T-helper 17 cell (primary cell): ENCODE measurements at places on chromosomes 16 and 17.

DNA sequence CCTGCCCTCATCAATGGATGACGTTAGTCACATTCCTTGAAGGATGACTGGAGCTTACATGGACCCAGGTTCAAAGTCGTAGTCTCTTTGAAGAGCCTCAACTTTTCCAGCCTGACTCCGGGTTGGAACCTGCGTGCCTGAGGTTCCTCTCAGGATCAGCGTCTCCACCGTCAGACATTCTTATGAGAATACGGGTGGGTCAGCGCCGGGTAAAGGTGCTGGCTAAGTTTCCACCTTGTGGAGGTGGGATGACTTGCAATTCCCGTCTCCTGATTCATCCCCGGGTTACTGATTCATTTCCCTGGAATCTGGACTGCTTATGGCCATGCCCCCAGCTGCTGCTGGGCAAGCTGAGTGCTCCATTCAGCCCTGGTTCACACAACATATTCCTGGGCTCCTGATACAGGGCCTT is 38.9 kb upstream of the CMIP start:
- DNase-seq: no peak

DNA sequence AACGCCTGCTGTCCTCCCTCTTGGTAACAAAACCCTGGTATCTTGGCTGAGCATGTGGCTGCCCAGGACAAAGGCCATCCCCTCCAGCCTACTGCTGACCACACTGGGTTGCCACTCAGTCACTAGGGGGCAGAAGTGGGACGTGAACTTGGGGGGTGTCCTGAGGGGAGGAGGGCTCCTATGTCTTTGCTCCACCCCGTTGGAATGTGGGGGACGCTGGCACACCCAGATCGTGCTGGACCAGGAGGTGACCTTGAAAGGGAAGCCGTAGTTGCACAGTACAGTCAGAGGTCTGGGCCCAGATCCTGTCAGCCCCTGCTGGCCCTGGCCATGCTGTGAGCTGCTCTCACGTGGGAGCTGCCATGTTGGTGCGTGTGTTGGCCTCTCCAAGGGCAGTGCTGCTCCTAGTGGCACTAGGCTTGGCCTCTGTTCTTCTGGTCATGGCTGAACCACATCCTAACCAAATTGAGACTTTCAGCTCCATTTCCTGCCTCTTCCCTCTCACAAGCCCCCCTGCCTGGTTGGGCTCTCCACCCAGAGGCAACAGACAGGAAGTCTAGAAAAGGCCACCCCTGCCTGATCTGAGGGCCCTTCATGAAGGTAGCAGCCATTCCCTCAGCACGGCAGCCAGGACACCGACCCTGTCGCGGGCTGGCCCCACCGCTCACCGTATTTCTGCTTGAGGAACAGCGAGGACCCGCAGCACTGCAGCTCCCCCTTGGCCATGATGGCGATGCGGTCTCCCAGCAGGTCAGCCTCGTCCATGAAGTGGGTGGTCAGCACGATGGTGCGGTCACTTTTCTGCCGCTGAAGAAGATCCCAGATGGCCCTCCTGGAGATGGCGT is 29.0 kb upstream of the RNPS1 start:
- DNase-seq: no peak

DNA sequence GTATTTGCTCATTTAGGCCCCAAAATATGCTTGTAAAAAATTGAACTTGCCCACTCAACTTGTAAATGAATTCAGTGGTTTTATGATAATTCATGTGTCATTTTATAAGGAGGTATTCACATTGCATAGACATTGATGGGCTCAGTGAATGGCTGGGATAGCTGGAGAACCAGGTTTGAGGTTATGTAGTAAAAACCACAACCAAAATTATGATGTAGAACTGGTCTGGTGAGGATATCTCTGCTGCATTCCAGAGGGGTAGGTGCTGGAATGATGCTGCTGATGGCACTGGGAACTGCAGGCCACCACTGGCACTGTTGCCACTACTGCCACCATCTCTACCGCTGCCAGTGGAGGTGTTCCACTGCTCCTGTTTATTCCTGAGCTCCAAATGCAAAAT is 21.5 kb upstream of the RABEP1 start:
- DNase-seq: no peak

- DNase-seq: no peak
Measured at GRCh38 chr17:51032850-51033249, 87.8 kb downstream of the SPAG9 start.

- DNase-seq: no peak
Measured at GRCh38 chr17:50887705-50888245, 21.6 kb upstream of the TOB1 start.

DNA sequence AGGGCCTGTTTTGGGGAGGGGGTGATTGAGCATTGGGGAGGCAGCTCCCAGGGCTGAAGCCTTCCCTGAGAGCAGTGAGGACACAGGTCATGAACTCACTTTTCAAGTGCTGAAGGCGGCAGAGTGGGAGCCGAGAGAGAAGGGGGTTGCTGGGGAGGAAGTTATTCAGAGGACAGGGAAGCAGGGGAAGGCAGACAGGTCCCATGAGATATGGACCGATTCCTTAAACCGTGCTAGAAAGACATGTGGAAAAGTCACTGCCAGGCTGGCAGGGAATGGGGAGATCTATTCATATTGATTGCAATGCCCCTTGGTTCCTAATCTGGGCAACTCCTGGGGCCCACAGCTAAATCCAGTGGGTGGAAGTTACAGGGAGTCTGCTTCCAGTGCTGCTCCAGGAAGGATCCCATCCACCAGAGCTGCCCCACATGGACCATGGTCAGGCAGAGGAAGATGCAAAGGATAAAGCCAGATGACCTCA is 1.1 kb downstream of the CCL4 start:
- no peak for DNase-seq

DNA sequence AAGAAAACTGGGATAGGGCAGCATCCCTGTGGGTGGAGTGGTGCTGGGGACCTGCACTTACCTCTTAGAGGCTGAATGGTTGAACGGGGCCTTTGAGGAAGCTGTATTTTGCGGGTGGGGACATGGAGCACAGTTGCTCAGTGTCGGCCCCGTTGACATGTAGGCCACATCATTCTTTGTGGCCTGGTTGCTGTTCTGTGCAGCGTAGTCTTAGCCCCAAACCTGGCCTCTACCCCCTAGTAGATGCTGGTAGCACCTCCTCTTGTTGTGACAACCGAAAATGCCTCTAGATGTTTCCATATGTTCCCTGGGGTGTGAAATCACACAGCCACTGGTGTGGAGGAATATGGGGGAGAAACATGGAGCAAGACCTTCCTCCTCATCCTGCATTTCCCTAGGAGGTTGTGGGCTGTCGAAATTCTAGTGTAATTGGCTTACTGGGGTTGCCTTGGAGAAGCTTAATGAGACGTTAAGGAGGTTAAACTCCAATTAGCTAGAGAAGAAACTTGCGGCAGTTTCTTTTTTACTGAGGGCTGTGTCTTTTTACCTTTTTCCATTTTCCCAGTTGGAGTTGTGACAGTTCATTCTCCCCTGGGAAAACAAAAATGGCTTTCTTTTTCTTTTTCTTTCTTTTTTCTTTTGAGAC is 9.4 kb downstream of the ABCC1 start:
- DNase-seq: no peak

- DNase-seq: no peak
Measured at GRCh38 chr17:75614006-75614405, 19.2 kb upstream of the SMIM5 start.

- peak; percentile 76 for DNase-seq
Measured at GRCh38 chr17:67378454-67379250, 1.6 kb downstream of the PITPNC1 start.

- no peak for DNase-seq
Measured at GRCh38 chr16:58012481-58012880, 11.3 kb downstream of the USB1 start.

- DNase-seq: no peak
Measured at GRCh38 chr16:30874244-30874820, 19.5 kb downstream of the BCL7C start.

GRCh38 chr16:12059216-12059769 is 82.8 kb downstream of the SNX29 start:
- no peak for DNase-seq

DNA sequence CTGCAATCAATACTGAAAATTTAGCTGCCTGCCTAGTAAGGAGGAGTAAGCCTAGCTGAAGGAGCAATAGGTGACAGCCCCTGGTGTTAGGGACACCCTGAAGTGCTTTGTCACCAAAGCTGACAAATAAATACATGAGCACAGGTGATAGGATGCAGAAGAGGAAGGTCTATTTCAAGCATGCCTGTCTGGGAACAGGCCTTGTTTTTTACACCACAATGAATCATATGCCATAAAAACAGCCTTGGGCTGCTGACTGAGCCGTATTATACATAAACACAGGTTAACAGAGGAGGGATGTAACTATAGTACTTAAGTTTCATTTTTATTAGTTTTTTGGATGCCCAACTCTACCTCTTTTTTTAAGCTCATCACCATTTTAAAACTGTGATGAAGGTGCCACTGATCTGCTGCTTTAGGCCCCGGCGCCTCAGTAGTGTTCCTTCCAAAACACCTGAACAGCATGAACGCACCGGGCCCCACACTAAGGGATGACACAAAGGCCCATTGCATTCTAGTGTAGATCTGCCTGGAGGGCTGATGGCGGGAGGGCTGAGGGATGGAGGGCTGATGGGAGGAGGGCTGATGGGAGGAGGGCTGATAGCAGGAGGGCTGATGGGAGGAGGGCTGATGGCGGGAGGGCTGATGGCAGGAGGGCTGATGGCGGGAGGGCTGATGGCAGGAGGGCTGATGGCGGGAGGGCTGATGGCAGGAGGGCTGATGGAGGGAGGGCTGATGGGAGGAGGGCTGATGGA is 150.3 kb downstream of the AATF start:
- no peak for DNase-seq

DNA sequence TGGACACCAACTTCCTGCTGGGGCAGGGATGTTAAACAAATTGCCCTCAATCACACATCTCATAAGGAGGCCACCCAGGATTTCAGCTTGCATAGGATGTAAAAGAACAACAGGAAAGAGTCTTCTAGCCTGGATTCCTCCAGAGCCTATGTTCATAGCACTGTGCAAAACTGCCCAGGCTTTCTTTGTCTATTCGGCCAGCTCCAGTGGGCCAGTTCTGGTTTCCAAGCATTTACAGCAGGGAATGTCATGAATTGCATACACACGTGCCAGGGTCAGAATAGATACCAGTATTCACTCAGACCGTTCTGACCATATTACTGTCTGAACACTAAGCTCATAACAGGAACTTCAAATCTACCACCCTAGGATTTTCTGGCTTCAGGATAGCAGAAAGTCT is 273.2 kb downstream of the CDH8 start:
- no peak for DNase-seq

DNA sequence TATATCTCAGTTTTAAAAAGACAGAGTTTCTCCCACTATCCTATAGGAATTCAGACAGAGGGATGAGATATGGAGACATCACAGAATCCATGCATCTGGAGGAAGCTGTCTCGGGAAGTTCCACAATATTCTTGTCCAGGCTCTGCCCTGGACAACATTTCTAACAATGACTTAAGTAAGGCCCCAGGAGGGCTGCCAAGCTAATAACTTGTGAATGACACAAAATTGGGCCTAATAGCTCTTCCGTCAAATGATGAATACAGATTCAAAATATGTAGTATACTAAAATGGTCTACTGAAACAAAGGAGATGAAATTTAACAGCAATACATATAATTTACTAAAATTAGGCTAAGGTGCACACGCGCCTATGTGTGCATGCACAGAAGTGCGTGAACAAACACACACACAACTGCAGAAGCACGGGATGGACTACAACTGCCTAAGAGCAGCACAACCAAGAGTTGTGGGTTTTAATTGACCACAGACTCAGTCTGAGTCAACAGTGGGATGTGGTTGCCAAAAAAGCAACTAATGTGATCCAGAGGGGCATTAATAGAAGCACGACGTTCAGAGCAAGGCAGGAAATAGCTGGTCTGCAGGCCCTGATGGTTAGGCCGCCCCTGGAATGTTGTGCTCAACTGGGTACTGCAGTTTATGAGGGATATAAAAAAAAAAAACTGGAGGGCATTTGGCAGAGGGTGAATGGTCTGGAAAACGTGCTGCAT is 26.3 kb upstream of the HS3ST2 start:
- no peak for DNase-seq

- DNase-seq: no peak
Measured at GRCh38 chr16:24939738-24940137, 75.4 kb downstream of the ARHGAP17 start.

DNA sequence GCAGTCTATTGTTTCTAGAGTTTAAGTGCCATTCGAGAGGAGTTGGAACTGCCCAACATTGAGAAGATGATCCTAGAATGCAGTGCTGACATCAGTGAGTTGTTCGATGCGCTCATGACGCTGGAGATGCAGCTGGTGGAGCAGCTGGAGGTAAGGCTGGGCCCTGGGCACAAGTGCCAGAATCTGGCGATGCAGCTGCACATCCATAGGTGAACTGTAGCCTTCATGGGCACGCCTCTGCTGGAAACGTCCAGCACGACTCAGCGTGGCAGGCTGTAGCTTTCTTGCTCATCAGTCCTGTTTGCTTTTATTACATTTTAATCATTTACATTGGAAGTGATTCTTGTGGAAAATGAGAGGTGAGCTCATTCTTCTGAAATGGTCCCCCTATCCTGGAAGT is 31.7 kb downstream of the DRC3 start:
- DNase-seq: no peak

- no peak for DNase-seq
Measured at GRCh38 chr16:1014771-1015495, 33.4 kb downstream of the SOX8 start.

- no peak for DNase-seq
Measured at GRCh38 chr17:18031955-18032354, 7.0 kb downstream of the ATPAF2 start.

DNA sequence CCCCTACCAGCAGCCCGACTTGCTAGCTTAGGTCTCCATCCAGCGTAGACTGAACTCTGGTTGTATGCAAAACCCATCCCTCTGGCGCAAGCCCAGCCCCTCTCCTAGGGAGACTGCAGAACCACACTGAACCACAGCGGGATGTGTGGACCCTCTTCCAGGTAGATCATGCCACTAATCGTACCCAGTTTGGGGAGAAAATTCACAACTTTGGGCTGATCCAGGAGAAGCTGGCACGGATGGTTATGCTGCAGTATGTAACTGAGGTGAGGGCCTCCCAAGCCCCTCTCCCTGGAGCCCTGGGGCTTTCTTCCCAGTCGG is 3.2 kb downstream of the ACADVL start:
- no peak for DNase-seq

GRCh38 chr17:17504341-17505140 is 8.3 kb upstream of the RASD1 start:
- DNase-seq: no peak
